ENCODE measurements at places on chromosomes 11 and 22. TPM values are rescaled to one million over a fixed set of nuclear protein-coding genes. Genes with fewer than 3 reads are reported as not detected.

The CTSF gene
- total RNA-seq, result 9.4 TPM

DNA sequence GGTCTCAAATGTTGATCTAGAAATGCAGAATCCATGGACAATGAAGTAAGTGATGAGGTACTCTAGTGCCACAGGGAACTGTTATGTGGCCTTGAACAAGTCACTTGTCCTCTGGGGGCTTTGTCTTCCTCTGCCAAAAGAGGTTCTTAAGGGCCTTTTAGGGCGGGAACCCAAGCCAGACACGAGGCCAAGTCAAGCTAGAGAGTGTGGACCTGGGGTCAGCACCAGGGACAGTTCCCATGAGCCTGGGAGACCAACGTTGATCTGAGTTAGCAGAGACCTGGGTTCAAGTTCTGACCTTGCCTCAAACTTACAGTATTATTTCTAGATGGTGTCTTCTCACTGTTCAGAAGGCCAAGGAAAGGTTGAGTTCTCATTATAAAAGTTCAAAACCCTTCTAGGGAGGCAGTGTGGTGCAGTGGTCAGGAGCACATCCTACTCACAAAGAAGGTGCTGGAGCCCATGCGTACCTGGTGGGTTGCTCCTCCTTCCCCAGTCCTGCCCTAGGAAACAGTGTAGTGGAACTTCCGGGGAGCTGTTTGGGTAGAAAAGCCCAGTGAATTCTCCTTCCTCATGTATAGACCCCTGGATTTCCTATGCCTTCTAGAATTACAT, 121.5 kb downstream of the CHST1 start:
- peak; percentile 4 for DNase-seq

DNA sequence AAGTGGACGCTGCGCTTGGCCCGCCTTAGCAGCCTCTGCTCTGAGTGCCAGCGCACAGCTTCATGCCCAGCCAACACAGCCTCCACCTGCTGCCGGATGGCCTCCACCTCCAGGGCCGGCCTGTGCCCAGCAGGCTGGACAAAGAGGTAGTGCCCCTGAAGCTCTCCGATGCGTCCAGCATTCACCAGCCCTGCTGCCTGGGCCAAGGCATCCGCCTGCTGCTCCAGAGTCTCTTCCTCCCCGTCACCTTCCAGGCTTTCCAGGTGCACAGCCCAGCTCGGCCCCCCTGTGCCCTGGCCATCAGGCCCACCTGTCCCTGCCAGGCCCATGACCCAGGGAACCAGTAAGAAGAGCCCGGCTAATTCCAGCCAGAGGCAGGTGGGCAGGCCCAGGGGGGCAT, 2.5 kb downstream of the PCSK7 start:
- DNase-seq, result no peak

The ESAM gene
- total RNA-seq, result 10.8 TPM

- DNase-seq, result no peak
Observed at GRCh38 chr22:29130476-29130875, 57.6 kb downstream of the KREMEN1 start.

The MS4A3 gene
- total RNA-seq, result not detected

GRCh38 chr11:112177589-112177988, 2.3 kb downstream of the BCO2 start:
- no peak for DNase-seq

GRCh38 chr11:44789496-44789895, 62.7 kb downstream of the TSPAN18 start:
- no peak for DNase-seq

DNA sequence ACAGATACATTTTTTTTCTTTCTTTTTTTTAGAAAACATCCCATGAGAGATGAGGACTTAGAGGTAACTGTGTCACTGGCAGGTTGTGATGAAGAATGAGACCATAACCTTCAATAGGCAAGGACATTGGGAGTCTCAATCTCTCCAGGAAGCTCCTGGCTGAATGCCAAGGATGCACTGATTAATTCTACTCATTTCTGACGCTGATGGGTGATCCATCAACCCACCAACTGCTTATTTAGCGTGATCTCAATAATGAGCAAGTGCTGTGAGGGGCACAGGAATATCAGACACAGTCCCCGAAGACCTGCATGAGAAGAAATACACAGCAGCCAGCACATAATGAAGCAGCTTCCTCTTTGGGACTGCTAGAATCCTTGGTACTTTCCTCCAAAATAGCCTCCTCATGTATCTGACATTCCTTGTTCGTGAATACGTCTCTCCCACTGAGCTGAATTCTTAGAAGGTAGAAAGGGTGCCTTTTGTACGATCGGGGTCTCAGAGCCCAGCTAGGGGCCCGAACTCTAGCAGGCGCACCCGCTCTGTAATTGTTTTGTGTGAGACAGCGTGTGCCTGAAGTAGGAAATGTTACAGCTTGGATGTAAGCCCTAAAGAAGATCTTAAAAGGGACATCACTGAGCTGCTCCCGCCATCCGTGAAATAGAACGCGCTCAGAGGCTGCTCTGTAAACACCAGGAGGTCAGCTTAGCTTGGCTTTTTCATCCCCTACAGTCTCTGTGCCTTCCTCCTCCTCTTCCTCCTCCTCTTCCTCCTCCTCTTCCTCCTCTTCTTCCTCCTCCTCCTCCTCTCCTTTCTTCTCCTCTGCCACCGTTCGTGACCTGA, 7.2 kb downstream of the CLMP start:
- no peak for DNase-seq

DNA sequence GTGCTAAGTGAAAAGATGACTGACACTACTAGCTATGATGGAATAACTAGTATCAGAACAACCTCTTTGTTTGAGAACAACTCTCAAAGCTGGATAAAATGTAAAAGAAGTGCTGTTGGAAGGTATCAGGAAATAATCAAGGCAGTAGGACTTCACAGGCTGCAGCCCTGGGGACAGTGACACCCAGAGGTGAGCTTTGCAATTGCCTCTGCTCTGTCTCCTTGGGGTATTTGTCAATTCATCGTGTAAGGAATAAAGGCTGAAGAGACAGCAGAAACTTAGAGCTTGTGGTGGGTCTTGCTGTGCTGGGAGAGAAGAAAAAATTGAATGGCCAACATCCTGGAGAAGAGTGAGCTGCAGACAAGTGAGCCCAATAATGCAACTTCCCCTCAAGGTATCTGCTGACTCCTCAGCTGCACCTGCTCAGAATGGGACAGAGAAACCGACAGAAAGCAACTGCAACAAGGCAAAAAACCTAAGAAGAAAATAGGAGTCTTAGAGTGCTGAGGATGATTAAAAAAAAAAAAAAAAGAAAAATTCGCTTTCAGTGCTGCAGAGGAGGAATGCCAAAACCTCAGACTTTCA, 141.1 kb downstream of the RCN1 start:
- DNase-seq, result peak; percentile 62

The C11orf86 gene
- total RNA-seq, result not detected

DNA sequence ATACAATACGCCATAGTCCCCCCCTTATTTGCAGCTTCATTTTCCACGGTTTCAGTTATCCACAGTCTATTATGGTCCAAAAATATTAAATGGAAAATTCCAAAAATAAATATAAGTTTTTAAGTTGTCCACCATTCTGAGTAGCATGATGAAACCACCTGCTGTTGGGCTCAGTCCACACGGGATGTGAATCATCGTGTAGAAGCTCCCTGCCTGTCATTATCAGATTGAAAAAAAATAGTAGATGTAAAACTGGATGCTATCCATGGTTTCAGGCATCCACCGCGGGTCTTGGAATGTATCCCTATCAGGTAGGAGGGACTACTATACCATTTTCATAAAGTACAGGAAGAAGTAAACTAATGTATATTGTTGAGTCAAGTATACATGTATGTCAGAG, 127.4 kb downstream of the TTC17 start:
- DNase-seq, result peak; percentile 4

GRCh38 chr11:128598506-128599150, 11.3 kb upstream of the ETS1 start:
- DNase-seq, result no peak

- peak; percentile 48 for DNase-seq
Observed at GRCh38 chr11:46277313-46277621, 195 bp upstream of the CREB3L1 start.

The RTN4RL2 gene
- total RNA-seq, result 6.5 TPM

DNA sequence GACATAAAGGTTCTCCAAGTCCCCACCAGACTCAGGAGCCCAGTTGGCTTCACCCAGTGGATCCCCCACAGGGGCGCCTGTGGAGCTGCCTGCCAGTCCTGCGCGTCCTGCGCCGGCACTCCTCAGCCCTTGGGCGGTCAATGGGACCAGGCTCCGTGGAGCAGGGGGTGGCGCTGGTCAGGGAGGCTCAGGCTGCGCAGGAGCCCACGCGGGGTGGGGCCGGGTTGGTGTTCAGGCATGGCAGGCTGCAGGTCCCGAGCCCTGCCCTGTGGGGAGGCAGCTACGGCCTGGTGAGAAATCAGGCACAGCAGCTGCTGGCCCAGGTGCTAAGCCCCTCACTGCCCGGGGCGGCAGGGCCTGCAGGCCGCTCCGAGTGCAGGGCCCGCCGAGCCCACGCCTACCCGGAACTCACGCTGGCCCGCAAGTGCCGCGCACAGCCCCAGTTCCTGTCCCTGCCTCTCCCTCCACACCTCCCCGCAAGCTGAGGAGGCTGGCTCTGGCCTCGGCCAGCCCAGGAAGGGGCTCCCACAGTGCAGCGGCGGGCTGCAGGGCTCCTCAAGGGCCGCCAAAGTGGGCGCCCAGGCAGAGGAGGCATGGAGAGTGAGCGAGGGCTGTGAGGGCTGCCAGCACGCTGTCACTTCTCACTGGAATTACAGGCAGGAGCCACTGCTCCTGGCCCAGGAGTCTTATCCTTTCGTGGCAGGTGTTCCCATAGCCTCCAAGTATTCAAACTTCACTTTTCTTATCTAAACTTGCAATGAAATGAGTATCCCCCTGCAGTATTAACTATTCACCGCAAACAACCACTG, 22.8 kb upstream of the ZBTB44 start:
- DNase-seq, result no peak

- no peak for DNase-seq
Observed at GRCh38 chr11:122808478-122808869, 29.8 kb upstream of the CRTAM start.

DNA sequence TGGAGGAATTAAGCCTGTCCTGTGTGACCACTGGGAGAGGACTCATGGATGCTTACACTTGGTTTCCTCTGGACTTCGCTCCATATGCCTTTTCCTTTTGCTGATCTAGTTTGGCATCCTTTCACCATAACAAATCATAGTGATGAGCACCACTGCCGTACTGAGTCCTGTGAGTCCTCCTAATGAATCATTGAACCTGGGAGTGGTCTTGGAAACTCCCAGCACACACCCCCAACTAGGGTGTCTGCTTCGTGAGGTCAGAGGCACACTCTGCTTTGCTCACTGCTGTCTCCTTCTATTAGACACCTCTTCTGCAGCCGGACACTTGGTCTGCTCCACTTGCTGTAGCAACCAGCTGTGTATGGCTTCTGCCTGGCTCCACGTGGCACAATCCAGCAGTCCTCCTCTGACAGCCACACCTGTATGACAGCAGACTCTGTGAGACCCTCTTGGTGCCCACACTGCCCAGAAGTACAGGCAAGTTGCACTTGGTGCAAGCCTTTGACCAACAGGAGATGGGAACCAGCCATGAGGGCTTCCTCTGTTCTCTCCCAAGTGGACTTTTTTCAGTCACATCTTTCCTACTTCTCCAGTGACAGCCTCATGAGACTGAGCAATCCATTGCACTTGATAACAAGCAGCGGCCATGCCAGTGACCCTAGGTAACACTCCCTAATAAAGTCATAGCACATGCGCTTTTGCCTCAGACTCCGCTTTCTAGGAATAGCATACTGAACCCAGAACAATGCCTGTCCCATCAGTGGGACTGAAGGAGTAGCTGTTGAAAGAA, 65.0 kb upstream of the HMGXB4 start:
- peak; percentile 11 for DNase-seq

The TMEM41B gene
- total RNA-seq, result 87.6 TPM
